Stomach (tissue), 19 donors: ENCODE measurements at places on chromosomes 7 and 10. TPM values are rescaled to one million over a fixed set of nuclear protein-coding genes. Genes with fewer than 3 reads are reported as not detected.

Gene GNAI1
- 13.3 TPM for polyA plus RNA-seq

Gene YAE1
- 26.5 TPM for polyA plus RNA-seq

Gene ABCC2
- 1.2 TPM for polyA plus RNA-seq

Gene SPDYE11
- polyA plus RNA-seq, result not detected

Gene MYOZ1
- 1.2 TPM for polyA plus RNA-seq

Gene CRYGN
- polyA plus RNA-seq, result not detected

Gene CNNM1
- polyA plus RNA-seq, result 0.19 TPM

Gene LRRN3
- polyA plus RNA-seq, result 0.33 TPM

Gene GIMAP7
- 15.9 TPM for polyA plus RNA-seq

Gene WNT2
- not detected for polyA plus RNA-seq

Gene TRIP6
- 50.0 TPM for polyA plus RNA-seq

Gene ENKUR
- polyA plus RNA-seq, result not detected

Gene POR
- polyA plus RNA-seq, result 88.6 TPM

Gene IRF5
- polyA plus RNA-seq, result 7.3 TPM

Gene NKX1-2
- not detected for polyA plus RNA-seq

Gene GSTO2
- 26.6 TPM for polyA plus RNA-seq

Gene TFPI2
- polyA plus RNA-seq, result 3.4 TPM

Gene FXYD4
- 7.3 TPM for polyA plus RNA-seq

Gene PHYHIPL
- polyA plus RNA-seq, result 0.12 TPM

Gene APBB1IP
- 3.7 TPM for polyA plus RNA-seq

Gene PRSS37
- polyA plus RNA-seq, result not detected

Gene SRRM3
- 3.8 TPM for polyA plus RNA-seq

Gene WBP1L
- polyA plus RNA-seq, result 15.1 TPM
